ENCODE measurements at places on chromosomes 5 and 9. TPM values are rescaled to one million over a fixed set of nuclear protein-coding genes. Genes with fewer than 3 reads are reported as not detected.

DNA sequence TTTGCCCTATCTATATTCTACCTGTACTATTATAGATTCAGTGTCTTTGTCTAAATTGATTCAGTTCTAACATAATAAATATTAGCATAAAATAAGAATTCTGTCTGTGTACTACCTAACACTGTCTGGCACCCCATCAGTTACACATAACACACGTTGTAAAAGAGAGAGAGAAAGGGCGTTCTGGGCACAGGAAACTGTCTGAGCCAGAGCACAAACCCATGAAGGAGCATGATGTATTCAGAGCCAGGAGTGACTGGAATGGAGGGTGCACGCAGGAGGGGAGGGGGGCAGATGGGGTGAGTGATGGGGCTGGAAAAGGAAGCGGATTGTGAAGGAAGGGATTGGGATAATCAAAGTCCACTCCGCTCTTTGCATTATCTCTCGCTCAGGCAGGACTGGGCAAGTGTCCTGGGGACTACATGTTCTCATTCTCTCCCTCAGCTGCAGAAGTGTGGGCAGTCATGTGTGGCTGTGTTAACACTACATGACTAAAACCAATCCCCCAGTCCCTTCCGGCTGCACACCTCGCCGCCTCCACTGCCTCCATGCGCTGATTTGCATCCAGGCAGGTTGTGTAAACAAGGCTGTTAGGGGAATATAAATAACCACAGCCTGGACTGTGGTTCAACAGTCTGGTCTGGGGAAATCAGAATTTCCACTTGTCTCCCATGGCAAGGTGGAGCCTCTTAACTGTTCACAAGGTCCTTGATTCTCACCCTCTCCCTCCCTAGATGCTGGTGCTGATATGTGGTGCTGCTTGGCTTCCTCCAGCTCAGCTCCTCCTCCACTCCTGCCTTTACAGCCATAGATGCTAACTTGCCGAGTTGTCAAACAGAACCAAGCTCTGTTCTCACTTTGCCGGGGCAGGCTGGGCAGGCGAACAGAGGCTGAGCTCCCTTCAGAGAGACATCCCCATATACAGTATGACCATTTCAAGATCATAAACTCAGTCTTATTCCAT, 367.5 kb upstream of the BRINP1 start:
- DNase-seq, result no peak

- DNase-seq, result no peak
These were observed 253.0 kb downstream of the EPB41L4A start for GRCh38 chr5:112165897-112166737.

- no peak for DNase-seq
These were observed 81.2 kb upstream of the NAA35 start for GRCh38 chr9:85859765-85860164.

Gene LCN10
- not detected for polyA plus RNA-seq

Gene POLR3G
- polyA plus RNA-seq, result 1.6 TPM

Gene SPOUT1
- polyA plus RNA-seq, result 82.1 TPM

Gene ZNF366
- 0.62 TPM for polyA plus RNA-seq

Gene N4BP3
- polyA plus RNA-seq, result not detected

Gene PDZD2
- polyA plus RNA-seq, result not detected

All from immature natural killer cell (primary cell).